ENCODE measurements at places on chromosomes 12 and 14. TPM values are rescaled to one million over a fixed set of nuclear protein-coding genes. Genes with fewer than 3 reads are reported as not detected.

GRCh38 chr14:90617961-90618360 lies 198.3 kb downstream of the TTC7B start:
- DNase-seq, result no peak

DNA sequence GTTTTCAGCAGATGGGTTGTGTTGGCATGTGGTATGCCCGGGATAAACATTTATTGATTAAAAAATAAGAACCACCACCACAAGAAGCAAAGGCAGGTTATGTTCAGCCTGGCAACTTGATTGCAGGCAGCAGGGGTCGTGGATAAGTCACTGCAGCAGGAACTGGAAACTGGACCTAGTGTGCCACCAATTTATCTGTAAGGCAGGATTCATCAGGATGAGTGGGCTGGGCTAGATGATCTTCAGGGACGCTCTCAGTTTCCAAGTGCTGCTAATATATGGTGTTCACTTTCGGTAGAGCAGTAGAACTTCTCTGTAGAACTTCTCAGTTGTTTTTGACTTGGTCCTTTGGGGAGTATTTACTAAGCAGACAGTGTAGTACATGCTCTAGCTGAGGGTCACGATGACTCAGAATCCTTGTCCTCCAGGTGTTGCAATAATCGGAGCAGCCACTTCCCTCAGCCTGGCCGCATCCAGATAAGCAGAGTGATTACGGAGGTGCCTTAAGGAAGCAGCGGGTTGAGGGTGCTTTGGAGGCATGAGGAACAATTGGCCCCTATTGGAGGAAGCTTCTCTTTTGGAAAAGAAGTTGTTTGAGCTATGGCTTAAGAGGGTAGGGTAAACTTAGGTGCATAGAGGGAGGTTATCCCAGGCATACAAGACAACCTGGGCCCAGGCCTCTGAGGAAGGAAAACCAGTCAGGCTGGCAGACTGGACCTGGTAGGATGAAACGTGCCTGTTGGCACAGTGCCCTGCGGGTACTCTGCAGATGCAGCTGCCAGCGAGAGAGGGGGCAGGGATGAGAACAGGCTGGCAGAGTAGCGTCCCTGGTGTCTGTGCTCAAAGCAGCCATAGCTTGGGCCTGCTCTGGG lies 104.0 kb downstream of the GPR135 start:
- no peak for DNase-seq

The ARMH4 gene
- total RNA-seq, result 16.7 TPM

- DNase-seq, result no peak
Observed at GRCh38 chr14:102078831-102079699, 7.8 kb downstream of the HSP90AA1 start.

GRCh38 chr12:92973614-92974013 lies 44.5 kb upstream of the EEA1 start:
- DNase-seq, result no peak

DNA sequence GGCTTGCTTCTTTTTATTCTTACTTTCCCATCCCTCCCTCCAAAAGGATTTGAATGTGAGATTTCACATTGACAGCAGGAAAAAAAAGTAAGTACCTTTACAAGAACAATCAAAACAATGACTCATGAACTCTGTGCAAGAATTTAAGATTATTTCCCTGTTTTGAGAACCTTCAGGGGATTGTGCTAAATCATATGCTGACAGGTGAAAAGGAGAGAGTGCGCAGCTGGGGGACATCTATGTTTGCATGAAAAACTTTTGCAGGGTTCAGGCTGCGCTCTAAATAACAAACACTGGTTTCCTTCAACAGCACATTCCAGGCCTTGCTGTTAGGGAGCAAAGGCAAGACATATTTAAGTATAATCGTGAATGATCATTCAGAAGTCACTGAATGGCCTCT lies 27.3 kb downstream of the RERG start:
- no peak for DNase-seq

The GON7 gene
- 10.4 TPM for total RNA-seq

- no peak for DNase-seq
Observed at GRCh38 chr12:19547271-19547671, 108.0 kb downstream of the AEBP2 start.

The GOLGA3 gene
- total RNA-seq, result 114 TPM

The GARIN6 gene
- not detected for total RNA-seq

DNA sequence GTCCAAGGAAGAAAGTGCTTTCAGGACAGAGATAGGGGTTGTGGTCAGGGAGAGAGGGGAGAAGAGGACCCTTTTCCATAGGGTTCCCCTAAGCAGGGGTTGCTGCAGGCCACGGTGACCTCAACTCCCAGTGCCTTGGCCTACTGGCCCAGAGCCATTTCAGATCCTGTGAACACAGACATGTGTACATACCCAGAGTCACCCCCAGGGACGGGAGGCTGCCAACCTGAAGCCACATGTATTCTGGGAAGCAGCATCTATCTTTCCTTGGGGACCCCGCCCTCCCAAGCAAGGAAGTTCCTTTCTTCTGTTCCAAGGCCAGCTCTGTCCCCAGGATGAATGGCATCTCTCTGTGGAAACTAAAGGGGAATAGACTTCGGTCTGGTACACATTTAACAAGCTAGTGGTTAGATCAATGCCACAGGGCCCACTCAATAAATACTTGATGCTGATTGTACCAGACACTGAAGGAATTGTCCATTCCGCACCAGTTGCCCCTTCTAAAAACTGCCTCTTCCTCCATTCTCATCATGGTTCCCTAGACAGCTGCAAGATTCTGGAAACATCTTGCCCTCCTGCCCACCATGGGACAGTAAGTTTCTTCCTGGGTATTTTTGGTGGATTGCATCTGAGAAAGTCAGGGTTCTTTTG lies 25.2 kb upstream of the DGLUCY start:
- no peak for DNase-seq

The ZC2HC1C gene
- total RNA-seq, result 1.0 TPM

The CDKN1B gene
- total RNA-seq, result 78.9 TPM

DNA sequence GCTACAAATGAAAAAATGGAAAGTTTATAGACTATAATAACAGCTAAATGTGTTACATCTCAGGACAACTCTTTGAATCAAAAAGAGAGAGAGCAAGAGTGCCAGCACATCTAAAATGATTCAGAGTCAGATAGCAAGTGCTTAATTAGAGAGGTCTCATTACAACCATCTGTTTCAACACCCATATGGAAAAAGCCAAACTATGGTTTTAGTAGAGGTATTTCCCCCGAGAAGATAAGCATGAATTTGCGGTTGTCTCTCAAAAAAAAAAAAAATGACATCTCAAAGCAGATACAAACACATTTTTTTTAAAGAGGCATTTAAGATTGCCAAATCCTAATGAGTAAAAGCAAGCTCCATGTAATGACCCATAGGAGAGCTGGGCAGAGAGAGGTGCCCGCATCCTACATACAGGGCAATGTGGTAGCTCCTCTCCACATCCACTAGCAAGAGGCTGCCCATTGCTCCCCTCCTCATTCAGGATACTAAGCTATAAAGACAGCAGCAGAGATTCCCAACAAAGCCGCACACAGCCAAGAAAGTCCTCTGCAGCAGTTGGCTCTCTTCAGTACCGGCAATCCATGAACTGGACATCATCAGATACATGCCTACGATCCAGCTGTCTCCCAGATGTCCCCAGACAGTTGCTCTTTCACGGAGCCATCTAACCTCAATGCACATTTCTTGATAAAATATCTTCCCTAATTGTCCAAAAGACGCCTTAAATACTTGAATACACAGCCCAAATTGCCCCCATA lies 100.4 kb downstream of the EFCAB11 start:
- DNase-seq, result no peak

GRCh38 chr14:103137689-103138300 lies 14.5 kb downstream of the TNFAIP2 start:
- no peak for DNase-seq

GRCh38 chr14:68658029-68658509 lies 134.8 kb downstream of the ZFP36L1 start:
- peak; percentile 75 for DNase-seq

DNA sequence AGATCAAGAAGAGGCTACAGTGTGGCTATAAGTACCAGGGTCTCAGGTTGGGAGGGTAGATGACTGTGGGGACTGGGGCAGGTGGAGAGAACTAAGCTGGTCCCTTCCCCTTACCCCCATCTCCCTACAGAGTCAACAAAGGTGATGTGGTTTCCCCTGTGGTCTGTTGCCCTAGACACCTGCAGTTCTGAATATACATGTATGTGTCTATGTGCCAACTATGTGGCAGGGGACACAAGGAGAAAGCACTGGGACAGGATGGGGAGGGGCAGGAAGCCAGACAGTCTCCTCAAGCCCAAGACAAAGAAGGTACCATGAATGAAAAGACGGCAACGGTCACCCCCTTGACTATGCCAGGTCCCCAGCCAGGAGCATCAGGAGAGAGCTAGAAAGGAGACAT lies 4.5 kb upstream of the HDAC7 start:
- DNase-seq, result no peak

The CPM gene
- total RNA-seq, result 1.0 TPM

DNA sequence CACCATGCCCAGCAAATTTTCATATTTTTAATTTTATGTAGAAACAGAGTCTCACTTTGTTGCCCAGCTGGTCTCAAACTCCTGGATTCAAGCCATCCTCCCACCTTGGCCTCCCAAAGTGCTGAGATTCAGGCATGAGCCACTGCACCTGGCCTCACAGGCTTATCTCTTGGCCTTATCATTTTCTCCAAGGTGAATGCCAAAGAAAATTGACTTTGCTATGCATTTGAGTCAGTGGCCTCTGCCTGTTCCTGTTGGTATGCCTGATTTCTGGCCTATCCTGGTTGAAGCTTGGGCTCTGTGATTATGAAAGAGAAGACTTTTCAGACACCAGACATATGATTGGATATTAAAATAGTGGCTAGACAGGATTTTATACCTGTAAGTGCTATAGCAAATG lies 34.2 kb downstream of the MANSC1 start:
- DNase-seq, result no peak

The SPRING1 gene
- total RNA-seq, result 36.9 TPM

DNA sequence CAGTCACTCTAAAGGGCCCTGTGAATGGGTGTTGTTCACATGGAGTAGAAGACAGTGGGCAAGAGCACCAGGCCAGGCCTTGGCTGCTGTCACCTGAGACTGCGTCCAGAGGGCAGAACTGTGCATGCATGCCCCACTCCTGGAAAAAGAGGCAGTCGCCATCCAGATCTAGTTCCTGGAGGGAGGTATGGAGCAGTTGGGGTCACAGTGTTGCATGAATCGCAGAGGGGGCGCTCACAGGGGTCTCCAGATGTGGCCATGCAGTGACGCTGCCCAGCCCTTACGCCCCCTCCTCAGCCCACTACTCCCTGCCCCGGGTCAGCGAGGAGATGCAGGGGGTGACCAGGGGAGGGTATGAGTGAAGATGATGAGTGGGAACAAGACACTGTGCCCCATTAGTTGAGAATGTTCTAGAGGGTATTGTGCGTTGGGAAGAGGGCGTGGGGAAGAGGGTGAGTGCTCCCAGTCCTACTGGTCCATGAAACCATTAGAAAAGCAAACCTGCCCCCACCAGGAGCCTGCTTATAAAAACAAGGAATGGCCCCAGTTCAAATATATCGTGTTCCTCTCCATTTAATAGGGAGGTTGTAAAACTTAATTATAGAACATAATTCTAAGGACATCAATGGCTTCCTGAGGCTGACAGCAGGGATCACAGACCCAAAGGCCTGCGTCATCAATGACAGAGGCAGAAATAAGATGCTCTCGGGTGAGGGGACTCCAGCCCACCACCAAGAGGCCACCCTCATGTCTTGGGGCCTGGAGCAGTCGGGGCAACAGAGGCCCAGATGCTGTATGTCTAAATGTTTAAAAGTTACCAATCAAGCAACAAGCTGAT lies 32.2 kb upstream of the BCL7A start:
- no peak for DNase-seq

DNA sequence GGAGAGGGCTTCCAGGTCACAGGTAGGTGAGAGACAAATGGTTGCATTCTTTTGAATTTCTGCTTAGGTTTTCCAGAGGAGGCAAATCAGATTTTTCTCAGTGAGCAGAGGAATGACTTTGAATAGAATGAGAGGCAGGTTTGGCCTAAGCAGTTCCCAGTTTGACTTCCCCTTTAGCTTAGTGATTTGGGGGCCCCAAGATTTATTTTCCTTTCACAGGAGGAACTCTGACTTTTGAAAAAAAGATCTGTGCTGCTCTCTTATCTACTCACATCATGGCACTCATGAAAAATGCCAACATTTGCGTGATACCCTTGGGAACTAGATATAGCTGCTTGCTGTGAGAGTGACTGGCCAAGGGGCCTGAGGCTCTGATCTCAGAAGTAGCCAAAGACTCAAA lies 58.0 kb upstream of the EVL start:
- DNase-seq, result no peak

DNA sequence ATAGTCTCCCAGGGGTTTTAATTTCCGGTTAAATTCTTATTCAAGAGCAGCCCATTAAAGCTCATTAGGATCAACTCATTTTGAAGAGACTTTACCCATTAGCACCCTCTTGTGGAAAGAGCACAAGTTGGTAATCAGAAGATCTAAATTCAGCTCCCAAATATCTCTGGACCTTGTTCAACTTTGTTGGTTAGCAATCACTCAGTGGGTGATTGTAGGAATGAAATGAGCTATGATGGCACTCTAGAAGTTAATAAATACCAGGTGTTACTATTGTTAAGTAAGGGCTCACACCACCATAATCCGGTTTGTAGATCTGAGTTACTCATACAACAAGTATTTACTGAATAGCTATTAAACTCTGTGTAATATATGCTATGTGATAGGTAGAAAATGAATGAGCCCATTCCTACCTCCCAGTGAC lies 42.9 kb downstream of the TRIP11 start:
- no peak for DNase-seq

- no peak for DNase-seq
Observed at GRCh38 chr12:75526655-75527511, 15.5 kb upstream of the KRR1 start.

- DNase-seq, result no peak
Observed at GRCh38 chr14:51614707-51615106, 37.0 kb upstream of the FRMD6 start.

- no peak for DNase-seq
Observed at GRCh38 chr12:62069976-62070375, 190.2 kb upstream of the USP15 start.

- no peak for DNase-seq
Observed at GRCh38 chr12:110107369-110108281, 16.5 kb upstream of the IFT81 start.

DNA sequence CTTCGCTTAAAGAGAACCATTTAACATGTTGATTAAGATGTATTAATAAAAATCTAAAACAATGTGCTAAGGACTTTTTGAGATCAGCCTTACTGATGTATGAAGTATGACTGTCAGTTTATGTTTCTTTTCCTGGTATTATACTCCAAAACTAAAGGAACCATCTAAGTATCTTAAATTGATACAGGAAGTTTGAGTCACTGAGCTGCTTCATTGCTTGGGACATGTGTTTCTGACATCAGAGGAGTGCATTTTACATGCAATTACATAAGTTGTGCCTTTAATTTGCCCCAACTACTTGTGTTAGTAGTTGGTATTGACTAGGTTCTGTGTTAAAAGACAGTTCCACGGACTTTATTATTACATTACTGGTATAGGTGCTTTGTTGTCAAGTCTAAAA lies 50.9 kb downstream of the PROX2 start:
- DNase-seq, result no peak

All from osteocyte (in vitro differentiated cells).